ENCODE measurements at places on chromosomes 6 and 20.

DNA sequence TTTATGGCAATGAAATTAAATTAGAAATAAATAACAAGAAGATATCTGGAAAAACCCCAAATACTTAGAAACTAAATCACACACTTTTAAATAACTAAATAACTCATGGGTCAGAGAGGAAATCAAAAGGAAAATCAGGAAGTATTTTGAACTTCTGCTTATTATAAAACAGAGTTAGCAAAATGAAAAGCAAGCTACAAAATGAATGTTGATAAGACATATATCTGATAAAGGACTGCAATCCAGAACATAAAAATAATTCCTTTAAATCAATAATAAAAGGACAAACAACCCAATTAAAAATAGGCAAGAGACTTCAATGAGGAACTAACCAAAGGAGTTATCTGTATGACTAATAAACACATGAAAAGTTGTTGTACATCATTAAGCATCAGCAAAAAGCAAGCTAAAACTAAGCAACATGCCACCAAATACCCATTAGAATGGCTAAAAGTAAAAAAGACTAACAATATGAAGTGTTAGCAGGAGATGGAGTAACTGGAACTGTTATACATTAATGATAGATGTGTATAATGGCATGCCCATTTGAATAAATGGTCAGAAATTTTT is 38.9 kb upstream of the STMND1 start:
- DNase-seq = no peak

DNA sequence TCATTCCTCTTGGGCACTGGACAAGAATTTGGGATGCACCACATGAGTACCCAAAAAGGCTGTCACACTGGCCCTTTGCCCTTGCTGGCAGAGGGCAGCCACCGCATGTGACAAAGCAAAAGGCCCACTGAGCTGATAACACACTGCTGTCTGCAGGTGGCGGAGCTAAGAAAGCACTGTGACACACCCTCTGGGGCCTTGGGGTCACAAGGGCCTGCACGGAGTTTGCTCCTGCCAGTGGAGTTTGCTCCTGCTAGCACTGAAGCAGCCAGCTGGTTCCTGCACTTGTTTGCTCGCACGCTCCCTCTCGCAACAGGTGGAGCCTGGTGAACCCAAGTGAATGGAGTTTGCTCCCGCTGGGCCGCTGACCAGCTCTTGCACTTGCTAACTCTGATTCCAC is 132.6 kb downstream of the LCA5 start:
- DNase-seq = no peak

- no peak for DNase-seq
Observed at GRCh38 chr20:54344832-54345231, 130.6 kb upstream of the DOK5 start.

DNA sequence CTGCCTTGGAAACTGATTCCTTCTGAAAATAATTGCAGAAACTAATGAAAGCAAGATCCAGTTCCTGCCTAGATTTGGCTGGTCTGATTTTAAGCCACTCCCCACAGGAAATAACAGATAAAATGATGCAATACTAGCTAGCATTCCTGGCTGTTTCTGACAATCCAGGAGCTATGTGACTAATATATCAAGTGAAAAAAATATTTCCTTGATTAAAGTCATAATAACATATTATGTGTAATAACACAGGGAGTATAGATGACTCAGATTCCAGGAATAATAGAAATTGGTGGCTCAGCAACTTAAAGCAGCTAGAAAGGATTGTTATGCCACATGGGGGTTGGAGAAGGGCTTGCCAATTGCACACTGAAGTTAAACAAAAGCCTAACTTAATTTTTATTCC is 182.7 kb upstream of the SALL4 start:
- no peak for DNase-seq

DNA sequence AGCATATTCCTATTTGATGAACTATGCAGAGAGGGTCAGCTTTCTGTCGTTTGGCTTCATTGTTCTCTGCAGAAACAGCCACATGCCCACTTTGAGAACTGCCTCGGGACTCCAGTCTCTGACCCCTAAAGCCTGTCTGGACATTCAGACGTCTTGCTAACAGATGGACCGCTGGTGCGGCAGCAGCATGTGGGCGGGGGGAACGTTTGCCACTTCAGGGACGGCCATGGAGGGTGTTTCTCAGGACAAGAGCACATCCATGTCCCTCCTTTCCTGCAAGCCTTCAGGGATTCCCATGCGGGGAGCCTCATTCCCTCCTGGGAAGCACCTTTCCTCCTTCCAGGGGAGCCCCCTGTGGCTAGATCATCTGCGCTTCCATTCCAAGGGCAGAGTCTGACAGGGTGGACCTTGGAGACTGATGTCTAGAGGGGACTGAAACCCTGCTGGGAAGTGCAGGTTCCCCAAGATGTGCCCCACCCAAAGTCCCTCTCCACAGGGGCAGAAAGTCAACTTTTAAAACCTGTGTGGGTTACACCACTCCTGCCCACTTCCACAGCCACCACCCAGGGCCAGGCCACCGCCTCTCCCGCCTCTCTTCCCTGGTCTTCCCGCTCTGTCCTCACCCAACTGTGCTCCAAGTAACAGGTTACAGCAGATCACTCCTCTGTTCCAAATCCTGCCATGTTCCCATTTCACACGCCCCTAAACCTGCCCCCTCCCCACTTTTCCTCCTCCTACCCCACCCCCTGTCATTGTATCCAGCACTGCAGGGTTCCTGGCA is 94.8 kb upstream of the PMEPA1 start:
- no peak for DNase-seq

DNA sequence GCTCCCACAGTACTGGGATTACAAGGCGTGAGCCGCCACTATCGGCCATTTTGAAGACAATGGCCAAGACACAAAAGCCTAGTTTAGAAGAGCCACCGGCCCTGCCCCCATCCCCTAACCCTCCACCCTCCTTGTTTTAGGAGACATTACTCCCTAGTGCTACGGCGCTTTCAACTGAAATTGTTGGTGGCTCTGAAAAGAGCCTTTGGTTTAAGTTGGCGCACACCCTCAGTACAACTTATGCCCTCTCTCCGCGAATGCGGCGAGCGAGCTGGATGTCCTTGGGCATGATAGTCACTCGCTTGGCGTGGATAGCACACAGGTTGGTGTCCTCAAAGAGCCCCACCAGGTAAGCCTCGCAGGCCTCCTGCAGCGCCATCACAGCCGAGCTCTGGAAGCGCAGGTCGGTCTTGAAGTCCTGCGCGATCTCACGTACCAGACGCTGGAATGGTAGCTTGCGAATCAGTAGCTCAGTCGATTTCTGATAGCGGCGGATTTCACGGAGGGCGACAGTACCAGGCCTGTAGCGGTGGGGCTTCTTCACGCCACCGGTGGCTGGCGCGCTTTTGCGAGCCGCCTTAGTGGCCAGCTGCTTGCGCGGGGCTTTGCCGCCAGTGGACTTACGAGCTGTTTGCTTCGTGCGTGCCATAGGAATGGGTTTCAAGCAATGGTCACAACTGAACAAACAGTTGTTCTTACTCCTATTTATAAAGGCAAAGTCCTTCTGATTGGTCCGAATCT is 114.9 kb upstream of the BTN3A2 start:
- peak; percentile 38 for DNase-seq

GRCh38 chr6:144268794-144269349 is 16.3 kb upstream of the UTRN start:
- DNase-seq = no peak

- no peak for DNase-seq
Observed at GRCh38 chr6:18148304-18149025, 6.4 kb downstream of the TPMT start.

- no peak for DNase-seq
Observed at GRCh38 chr6:45898941-45899682, 116.5 kb downstream of the CLIC5 start.

- DNase-seq = no peak
Observed at GRCh38 chr20:47676912-47677634, 108.2 kb downstream of the SULF2 start.

DNA sequence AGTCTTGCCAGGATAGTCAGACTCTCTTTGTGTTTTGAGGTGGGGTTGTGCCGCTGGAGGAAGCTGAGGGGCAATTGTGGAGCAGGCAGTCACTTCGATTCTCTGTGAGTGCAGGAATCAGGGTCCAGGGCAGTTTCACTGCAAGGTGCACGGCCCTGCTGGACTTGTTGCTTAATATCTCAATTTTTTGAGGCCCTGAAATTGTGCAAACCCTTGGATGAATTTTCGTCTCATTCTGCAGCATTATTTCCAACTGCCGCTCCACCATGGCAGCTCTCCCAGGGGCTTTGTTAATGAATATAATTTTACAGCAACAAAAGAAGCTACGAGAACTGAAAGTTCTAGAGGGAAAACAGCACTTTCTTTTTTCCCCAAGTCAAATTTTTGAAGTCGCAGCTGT is 531.9 kb downstream of the QKI start:
- DNase-seq = no peak

GRCh38 chr20:32188376-32189122 is 19.0 kb downstream of the PLAGL2 start:
- DNase-seq = no peak

- peak; percentile 27 for DNase-seq
Observed at GRCh38 chr6:45741437-45742171, 274.1 kb downstream of the CLIC5 start.

- DNase-seq = no peak
Observed at GRCh38 chr6:112640891-112641290, 293.8 kb downstream of the RFPL4B start.

GRCh38 chr6:37936150-37936549 is 116.6 kb downstream of the ZFAND3 start:
- no peak for DNase-seq

GRCh38 chr6:144535630-144536029 is 250.5 kb downstream of the UTRN start:
- DNase-seq = no peak

DNA sequence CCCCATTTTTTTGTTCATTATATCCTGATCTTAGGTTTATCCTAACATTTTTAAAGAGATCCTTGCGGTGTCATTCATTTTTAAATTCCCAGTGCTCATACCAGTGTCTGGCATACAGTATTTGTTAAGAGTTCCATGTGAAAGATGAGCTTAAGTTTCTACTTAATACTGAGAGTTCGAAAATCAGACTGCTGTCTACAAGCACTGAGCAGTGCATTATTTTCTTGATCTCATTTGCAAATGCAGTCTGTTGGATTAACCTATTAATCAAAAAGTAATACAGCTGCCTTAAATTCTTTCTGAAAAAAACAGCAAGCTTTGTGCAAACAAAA is 663 bp downstream of the COQ3 start:
- DNase-seq = no peak

GRCh38 chr6:79127660-79128059 is 49.6 kb upstream of the PHIP start:
- no peak for DNase-seq

DNA sequence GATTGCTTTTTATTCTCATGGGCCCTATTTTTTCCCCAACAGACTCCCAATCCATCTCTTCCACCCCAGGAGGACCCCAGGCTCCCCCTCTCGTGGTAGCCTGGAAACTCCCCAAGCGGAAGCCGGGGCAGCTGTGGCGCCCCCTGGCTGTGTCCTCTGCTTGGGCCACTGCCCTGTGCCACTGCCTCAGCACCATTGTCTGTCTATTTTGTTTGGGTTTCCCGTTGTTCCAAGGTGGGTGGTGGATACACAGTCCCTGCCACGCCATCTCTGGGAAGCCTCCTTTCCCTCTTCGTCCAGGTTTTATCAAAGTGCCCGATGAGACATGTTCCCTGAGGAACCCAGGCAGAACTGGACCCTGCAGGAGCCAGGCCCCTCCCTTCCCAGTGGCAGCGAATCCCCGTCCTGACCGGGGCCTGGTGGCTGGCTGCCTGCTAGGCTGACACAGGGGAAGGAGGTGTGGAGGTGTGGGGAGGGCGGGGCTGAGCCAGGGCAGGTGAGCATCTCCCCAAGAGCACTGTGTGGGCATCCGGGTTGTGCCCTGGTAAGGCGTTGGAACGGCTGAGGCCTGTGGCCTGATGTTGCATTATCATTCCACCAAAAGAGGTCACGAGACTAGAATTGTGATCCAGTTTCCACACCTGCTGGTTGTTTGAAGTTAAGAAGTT is 228.2 kb downstream of the CDH4 start:
- DNase-seq = no peak

DNA sequence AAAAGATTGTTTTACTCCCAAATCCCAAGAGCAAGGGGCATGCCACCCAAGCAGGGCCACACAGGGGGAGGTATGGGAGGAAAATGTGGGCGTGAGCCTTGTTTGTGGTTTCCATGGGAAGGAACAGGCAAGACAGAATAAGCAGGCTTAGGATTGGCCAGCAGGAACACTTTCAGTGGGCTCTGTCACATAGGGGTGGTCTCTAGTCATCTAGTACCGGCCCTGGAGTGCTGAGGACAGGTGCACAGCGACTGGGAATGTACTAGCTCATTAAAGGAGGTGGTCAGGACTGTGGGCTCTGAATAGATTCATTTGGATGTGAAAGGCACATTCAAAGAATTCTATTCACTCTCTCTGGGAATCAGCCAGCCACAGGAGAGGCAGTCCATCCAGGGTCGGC is 175.6 kb downstream of the TBC1D7 start:
- no peak for DNase-seq

- peak; percentile 77 for DNase-seq
Observed at GRCh38 chr6:166587631-166588413, 1.3 kb upstream of the RAMACL start.

- no peak for DNase-seq
Observed at GRCh38 chr6:44681761-44682160, 294.3 kb downstream of the CDC5L start.

GRCh38 chr6:117907601-117908245 is 659 bp downstream of the SLC35F1 start:
- peak; percentile 16 for DNase-seq

- no peak for DNase-seq
Observed at GRCh38 chr6:26260725-26261490, 104.1 kb upstream of the BTN3A2 start.

GRCh38 chr6:143966312-143966711 is 41.7 kb downstream of the PLAGL1 start:
- DNase-seq = no peak

- no peak for DNase-seq
Observed at GRCh38 chr6:138970159-138970558, 17.9 kb downstream of the REPS1 start.

GRCh38 chr6:113187661-113188060 is 669.5 kb upstream of the MARCKS start:
- DNase-seq = no peak

DNA sequence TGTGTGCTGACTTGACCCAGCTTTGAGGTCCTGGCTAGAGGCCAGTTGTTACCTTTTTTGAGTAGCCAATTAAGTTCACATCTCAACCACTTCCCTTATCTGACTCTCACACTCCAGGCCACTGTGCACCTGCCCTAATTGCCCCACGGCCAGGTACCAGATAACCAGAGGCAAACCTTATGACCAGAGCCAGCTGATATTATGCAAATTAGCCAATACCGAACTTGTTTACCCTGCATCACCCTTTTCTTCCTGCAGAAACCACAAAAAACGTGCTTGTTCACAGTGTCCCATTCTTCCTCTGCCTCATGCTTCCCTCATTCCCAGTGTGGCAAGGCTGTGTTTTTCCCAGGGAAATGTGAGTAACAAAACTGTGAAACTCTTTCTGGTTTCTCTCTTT is 89.3 kb downstream of the HTR1B start:
- no peak for DNase-seq

DNA sequence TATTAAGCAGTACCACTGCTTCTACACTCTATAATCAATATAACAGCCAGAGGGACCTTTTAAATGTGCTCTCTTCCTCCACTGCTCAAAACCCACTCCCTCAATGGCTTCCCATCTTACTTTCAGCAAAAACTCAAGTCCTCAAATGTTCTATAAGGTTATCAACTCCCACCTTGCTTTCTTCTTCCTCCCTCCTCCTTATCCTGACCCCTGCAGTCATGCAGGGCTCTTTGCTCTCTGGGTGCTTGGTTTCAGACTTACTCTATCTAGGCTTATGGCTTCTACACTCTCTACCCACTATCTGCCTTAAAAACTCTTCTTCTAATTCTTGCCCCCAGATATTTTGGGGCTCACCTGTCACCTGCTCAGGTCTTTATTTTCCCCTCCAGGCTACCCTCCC is 5.3 kb downstream of the ARHGAP18 start:
- DNase-seq = no peak
